Cortex of kidney (tissue), 1 donor: ENCODE measurements at places on chromosomes 3 and 15.

DNA sequence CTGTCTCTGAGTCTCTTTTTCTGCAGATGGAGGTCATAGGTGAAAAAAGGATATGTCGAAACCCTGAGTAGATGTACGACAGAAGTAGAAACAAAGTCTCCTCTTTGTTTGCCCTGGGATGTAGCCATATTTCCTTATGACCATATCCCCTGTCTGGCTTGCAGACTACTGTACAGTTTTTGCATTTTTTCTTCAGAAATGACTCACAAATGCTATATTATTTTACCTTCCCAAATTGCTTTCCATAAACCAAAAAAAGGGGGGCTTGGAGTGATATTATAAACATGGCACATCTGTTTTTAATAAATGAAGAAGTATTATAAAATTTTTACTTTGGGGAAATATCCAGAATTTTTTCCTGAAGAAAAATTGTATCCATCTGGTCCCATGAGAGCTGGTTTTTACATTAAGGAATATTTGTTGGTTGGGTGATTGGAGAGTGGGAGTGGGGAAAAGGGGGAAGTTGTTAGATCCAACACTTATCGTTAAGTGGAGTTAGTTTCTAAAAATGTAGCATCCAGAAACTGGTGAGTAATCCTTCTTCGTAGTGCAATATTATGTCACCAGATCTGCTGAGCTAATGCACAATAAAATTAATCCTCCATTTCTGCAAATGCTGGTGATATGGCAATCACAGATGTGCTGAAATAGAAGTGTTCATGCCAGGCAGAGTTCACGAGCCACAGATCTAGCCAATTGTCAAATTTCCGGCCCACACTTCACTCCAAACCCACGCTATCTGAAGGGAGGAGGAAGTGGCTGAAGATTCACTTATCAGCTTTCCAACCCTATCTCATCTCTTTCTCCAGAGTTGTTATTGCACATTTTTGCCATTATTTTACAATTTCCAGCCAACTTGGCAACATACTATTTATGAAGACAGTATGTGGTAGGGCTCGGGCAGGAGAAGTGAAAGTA lies 313.6 kb upstream of the ATP11B start:
- no peak for DNase-seq

GRCh38 chr3:78115983-78116382 lies 1076.1 kb downstream of the ROBO2 start:
- DNase-seq, result no peak

DNA sequence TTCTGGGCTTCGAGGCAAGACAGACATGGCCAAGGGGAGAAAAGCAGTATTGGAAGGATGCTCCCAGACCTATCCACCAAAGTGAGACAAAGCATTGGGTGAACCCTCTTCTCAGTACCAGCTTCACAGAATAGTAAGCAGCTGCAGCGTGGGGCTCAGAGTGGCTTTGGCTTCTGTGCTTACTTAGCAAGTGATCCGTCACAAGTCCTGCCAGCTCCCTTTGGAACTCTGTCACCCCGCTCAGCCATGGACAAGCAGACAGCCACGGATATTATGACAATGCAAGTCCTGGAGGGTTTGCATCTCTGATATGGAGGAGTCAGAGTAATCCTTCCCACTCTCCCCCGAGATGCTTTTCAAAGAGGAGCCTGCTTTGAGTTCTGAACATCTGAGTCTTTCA lies 90.8 kb downstream of the SLCO3A1 start:
- DNase-seq, result no peak

DNA sequence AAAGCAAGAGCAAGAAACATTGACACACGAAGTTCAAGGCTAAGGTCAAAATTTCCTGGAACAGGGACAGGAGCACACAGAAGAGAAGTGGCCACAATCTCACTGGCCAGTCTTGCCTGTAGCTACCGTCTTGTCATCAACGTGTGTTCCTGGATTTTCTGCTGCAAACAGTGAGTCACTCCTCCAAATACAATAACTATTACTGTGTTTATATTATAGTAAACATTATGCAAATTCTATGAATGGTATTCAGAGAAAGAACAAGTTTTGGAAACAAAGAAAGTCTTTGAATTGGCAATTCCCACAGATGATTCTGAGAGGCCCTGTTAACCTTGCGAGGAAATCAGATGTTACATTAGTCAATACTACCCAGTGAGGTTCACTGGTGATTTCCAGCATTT lies 220.5 kb downstream of the FAM43A start:
- no peak for DNase-seq

DNA sequence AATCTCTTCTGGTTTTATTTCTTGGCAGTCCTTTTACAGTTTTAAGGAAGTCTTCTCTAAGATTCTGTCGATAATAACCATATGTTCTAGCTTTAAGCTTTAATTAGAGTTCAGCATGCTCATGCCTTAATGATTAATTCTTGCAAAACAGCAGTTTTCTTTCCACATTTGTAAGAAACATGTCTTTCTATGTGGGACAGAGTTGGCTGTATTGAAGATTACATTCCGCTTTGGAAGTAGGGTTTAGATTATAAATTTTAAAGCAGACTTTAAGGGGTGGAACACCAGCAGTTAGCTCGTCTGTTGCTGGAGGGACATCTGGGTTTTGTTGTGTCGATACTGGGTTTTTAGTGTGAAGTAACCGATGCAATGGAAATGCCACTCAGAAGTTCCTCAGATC lies 35.3 kb downstream of the SQOR start:
- DNase-seq, result no peak

- no peak for DNase-seq
These were observed 67.1 kb downstream of the APBA2 start for GRCh38 chr15:28952666-28953491.

DNA sequence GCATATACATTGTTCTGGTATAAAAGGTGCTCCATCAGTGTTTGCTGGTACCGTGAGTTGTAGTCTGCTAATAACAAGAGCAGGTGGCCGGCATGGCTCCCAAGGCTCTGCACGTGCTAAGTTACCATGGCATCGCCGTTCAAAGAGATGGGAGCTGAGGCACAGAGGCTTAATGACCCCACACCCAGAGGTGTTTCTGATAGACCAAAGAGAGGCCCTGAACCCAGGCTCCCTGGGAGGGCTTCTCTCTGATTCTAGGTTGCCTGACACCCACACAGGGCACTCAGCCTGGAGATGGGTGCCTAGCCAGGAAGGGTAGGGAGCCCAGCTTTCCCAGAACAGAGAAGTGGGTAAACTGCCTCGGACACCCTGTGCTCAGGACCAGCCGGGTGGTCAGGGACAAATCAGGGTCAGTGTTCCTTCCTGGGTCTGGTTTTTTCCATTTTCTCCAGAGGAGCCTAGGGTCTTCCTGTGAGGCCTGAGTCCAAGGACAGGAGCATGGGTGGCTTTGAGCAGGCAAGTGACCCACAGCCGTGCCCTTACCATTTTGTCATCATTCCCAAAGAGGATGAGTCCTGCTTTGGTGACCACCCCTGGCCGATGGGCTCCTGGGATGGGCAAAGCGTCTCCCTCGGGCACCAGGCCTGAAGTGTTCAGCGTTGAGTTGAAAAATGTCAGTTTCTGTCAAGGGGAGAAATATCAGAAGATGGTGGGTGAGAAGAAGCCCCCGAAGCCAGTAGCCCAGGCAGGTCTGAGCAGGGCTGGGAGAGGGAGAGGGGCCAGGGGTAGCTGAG lies 27.3 kb downstream of the ALDH1L1 start:
- no peak for DNase-seq

- DNase-seq, result no peak
These were observed 74.4 kb downstream of the CD200 start for GRCh38 chr3:112407214-112407887.

DNA sequence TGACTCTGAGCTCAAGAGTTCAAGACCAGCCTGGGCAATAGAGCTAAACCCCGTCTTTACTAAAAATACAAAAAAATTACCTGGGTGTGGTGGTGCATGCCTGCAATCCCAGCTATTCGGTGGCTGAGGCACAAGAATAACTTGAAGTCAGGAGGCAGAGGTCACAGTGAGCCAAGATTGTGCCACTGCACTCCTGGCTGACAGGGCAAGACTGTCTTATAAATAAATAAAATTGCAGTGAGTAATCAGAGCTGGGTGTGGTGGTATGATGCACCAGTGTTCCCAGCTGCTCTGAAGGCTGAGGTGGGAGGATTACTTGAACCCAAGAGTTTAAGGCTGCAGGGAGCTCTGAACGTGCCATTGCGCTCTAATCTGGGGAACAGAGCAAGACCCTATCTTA lies 55.9 kb upstream of the GCNT3 start:
- no peak for DNase-seq

DNA sequence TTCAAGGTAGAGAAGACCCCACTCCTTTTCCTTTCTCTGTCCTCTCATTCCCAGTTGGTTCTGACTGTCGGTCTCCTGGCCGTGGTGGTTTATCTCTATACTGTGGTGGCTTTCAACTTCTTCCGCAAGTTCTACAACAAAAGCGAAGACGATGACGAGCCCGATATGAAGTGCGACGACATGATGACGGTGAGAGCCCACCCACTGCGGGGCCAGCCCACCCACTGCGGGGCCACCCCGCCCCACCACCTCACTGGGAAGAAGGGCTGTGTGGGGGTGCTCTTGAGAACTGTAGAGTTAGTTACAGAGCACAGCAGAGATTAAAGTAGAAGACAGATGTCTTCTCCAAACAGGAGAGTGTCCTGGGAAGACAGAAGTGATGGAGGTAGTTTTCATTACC lies 110.6 kb upstream of the CHRM5 start:
- DNase-seq, result no peak
